Activated CD4-positive, alpha-beta T cell treated with anti-CD3 and anti-CD28 coated beads for 4 hours (primary cell): ENCODE measurements at places on chromosomes 12 and 14.

- peak; percentile 5 for DNase-seq
Measured at GRCh38 chr14:91202234-91202974, 42.1 kb downstream of the GPR68 start.

DNA sequence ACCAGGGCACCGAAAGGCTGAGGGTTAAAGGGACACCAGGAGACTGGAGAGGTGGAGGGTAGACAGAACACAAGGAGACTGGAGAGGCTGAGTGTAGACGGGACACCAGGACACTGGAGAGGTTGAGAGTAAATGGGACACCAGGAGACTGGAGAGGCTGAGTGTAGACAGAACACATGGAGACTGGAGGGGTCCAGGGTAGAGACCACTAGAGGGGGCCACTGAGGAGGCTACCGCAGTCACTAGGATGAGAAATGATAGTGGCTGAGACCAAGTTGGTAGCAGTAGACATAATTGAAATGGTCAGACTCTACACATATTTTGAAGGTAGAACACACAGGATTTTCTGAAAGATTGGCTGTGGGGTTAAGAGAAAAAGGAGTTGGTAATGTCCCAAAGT lies 68.2 kb downstream of the PAH start:
- DNase-seq, result no peak

GRCh38 chr12:42217656-42218055 lies 20.4 kb downstream of the YAF2 start:
- DNase-seq, result no peak

DNA sequence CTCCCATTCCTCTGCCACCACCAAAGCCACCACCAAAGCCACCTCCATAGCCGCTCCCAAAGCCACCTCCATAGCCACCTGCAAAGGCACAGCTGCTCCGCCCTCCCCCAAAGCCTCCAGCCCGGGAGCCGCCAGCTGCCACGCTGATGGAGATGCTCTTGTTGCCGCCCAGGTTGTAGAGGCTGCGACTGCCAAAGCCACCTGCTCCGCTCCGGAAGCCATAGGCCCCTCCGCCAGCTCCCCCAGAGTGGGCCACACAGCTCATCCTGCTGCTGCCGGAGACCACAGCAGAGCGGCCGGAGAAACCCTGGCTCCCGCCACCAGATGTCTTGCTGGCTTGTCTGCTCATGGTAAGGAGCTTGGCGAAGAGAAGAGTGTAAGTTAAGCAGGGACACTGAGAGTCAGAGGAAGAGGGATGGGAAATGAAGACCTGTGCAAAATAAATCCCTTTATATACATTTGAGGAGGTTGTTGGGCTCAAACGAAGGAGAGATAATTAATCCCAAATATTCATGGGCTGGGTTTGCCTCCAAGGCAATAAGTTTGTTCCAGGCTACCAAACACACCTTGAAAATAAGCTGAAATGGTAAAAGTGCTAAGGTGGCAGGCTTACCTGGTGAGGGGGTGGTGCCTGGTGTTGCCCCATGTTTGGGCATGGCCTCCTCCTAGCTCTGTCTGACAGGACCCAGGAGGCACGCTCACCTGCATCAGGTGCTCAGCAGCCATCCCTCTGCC lies at the start of gene KRT3:
KRT3 (minus strand) TSS at position 424 of the 735 bp plus-strand sequence; CDS start at position 349, 75 bp downstream.
- DNase-seq, result no peak

DNA sequence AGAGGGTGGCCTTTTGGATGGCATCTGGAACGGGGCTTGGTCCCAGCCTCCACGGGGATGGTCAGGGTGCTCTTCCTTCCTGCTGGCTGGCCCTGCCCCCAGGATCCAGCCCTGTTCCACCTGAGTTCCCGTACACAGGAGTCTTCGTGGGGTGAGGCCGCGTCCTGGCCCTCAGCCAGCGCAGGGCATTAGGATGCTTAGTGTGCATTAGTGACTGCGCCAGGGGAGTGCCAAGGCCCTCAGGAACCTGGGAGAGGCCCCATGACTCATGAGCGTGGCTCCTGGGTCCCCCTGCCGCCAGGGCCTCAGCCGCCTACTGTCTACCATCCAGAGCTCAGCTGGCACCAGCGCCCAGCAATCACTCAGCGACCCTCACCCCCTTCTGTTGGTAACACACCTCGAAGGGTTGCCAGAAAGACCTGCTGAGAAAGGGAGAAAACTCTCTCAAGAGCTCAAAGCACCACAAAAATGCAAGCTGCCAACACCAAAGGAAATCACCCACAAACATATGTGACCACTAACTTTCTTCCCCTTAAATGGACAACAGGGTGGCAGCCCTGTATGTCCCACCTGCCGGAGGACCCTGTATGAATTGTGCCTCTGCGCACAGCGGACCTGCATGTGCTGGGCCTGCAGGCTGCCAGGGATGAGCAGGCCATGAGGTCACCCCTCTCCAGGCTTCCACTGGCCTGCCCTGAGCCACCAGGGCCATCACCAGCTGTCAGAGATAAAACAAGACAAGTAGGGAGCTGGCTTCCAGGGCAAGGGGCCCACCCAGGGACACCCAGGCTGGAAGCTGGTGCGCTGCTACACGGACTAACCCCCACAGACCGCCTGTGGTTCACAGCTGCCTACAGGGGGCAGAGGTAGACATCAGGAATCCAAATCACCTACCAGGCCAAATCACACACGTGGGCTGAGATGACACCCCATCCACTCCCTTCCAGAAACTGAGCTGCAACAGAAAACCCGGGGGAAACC lies 28.7 kb downstream of the CCDC85C start:
- DNase-seq, result no peak

GRCh38 chr14:34247605-34248004 lies 214.4 kb downstream of the SPTSSA start:
- no peak for DNase-seq

GRCh38 chr12:131473261-131473660 lies 237.6 kb upstream of the SFSWAP start:
- DNase-seq, result no peak

- DNase-seq, result no peak
Measured at GRCh38 chr14:96895658-96896271, 98.6 kb downstream of the VRK1 start.

DNA sequence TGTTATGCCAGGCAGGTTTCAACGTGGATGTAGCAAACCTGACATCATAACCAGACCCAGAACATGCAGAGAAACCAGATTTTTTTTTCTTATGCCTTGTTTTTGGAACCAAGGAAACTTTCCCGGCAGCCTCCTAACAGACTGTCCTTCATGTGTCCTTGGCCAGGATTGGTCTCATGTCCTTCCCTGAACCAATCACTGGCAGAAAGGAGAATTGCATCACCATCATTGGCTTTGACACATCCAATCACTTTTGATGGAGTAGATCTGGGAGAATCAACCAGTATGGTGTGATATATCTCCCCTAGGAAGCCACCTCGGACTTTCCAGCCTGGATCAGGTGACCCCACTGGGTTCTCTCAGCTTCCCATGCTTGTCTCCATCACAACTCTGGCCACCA lies 25.6 kb upstream of the WSCD2 start:
- DNase-seq, result no peak

- DNase-seq, result no peak
Measured at GRCh38 chr12:8449355-8449859, 6.4 kb upstream of the CLEC6A start.
